NCI-H2171 (cell line): ENCODE measurements at places on chromosomes 13 and 19.
A peak's percentile ranks its signal among the peaks of the same experiment; 100 is the strongest.

GRCh38 chr19:56114051-56114777 lies 6.9 kb downstream of the ZNF787 start:
- DNase-seq: no peak

GRCh38 chr13:26515721-26516120 lies 41.8 kb upstream of the WASF3 start:
- no peak for DNase-seq

DNA sequence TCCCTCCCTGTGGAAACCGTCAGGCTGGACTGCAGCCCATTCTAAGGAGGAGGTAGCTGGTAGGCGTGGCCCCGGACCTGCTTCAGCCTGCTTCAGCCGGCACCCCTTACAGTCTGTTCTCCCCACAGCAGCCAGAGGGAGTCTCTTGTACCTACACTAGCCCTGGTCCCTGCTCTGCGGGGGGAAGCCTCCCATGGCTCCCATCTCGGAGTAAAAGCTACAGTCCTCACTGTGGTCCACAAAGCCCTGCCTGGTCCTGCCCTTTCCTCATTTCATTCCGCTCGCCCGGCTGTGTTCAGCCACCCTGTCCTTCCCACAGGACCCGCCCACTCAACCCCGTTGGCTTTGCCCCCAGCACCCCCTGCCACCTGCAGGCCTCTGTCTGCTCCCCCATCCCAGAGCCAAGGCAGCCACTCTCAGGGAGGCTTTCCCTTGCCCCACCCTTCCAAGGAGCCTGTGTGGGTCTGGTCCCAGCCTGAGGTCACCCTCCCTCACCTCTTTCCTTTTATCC lies 1.3 kb downstream of the PGLYRP1 start:
- DNase-seq: no peak

GRCh38 chr19:3838661-3839060 lies 30.2 kb downstream of the ZFR2 start:
- no peak for DNase-seq

GRCh38 chr19:46239193-46240024 lies 9.9 kb downstream of the IGFL1 start:
- no peak for DNase-seq

GRCh38 chr13:41013835-41014234 lies 5.3 kb downstream of the ELF1 start:
- no peak for DNase-seq

GRCh38 chr19:27654266-27654990 lies 1558.5 kb downstream of the UQCRFS1 start:
- DNase-seq: no peak

GRCh38 chr13:28609381-28609780 lies 49.5 kb upstream of the POMP start:
- DNase-seq: no peak

DNA sequence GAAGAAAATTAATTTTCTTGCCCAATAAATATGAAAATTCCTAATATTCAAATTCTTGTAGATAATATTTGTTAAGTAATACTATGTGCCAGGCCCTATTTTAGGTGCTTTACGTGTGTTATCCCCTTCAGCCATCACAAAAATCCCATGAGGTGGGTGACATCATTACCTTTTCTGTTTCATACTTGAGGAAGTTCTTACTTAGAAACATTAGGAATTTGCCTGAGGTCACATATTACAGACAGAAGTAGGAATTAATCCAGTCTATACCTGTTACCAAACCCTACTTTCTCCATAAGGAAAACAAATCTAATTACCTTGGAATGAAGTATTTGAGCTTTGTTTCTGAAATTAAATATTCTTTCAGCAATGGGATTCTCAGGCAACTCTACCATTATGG lies 336.1 kb downstream of the GPC6 start:
- no peak for DNase-seq

DNA sequence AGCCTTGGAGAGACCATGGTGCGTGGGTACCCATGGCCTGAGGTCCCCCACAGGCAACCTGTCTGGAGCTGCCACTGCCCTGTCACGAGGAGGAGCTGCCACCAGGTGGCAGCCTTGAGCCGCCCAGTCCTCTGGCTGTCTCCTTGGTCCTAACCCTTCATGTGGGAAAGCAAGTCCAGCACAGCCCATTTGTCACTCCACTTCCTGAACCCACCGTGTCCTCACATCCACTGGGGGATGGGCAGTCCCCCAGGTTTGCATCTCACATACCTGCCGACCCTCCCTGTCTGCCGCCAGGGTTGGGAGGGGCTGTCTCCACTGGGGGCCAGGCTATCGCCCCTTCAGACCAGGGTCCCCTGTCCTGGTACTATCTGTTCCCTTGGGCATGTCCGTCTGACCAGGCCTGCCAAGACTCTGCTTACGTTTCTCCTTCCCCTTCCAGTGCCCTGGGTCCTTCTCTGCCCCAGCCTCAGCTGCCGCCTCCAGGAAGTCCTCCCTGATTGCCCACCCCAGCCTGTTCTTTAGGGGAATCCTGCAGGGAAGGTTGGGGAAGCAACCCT lies 4.5 kb downstream of the FAM174C start:
- peak; percentile 43 for DNase-seq

- no peak for DNase-seq
Observed at GRCh38 chr19:22783651-22784410, at the start of gene ZNF99. ZNF99 (minus strand) TSS chr19:22784151; CDS start chr19:22784016, 135 bp downstream.

DNA sequence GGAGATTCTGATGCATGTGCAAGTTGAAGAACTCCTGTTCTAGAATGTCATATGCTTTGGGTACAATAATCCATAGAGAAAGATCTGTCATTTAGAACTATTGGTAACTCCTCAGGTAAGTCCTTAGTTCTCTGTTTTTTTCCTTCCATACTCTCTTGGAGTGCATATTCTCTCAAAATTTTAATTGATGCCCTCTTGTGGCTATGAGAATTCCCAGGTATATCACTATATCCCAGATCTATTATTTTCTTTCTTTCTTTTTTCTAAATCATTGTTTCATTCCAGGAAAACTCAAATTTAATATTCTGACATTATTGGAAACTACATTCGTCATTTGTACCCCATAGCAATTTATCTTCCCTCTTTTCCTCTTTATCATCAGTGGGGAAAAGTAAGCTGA lies 485.4 kb downstream of the KLF5 start:
- DNase-seq: no peak

- DNase-seq: no peak
Observed at GRCh38 chr13:104616990-104617389, 1550.8 kb upstream of the SLC10A2 start.

DNA sequence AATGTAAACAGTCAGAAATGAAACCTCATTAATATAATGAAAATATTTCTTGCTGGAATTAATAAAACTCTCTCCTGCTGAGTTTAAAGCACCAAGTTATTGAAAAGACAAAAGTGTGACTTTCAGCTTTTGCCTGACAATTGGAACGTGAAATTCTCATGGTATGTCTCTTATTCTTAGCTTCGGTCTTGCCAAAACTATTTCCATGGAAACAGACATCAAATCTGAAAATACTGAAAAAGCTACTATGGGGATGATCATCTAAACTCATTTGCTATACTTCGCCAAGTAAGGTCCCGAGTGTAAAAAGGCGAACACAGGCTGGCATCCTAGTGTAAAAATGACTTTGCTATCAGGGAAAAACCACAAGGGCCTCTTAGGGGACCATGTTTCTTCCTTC lies 22.8 kb downstream of the HTR2A start:
- no peak for DNase-seq

- no peak for DNase-seq
Observed at GRCh38 chr13:101875717-101876393, 423.4 kb downstream of the ITGBL1 start.

- DNase-seq: no peak
Observed at GRCh38 chr13:75494491-75494890, 12.5 kb upstream of the TBC1D4 start.

DNA sequence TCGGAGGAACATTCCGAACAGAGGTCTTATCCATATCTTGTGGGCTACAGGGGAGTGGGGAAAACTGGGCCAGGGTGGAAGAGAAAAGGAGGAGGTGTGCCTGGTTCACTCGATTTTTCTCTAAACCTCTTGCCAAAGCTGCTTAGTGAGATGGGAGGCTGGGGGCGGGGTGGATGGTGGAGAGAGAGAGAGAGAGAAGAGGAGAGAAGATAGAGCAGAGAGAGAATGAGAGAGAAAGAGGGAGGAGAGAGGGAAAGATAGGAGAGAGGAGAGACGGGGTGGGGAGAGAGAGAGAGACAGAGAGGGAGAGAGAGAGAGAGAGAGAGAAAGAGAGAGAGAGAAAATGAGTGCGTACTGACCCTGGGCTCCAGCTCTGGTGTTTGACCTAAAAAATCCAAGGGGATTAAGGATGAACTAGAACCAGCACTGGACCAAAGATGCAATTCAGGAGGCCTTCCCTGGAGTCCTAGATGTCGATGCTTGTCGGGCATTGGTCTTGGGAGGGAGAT lies 14.1 kb downstream of the NOVA2 start:
- DNase-seq: no peak

- no peak for DNase-seq
Observed at GRCh38 chr13:40026741-40027140, 371.3 kb downstream of the COG6 start.

- DNase-seq: peak; percentile 30
Observed at GRCh38 chr19:47391510-47392223, 27.7 kb downstream of the MEIS3 start.

- no peak for DNase-seq
Observed at GRCh38 chr13:89968470-89968869, 1379.0 kb upstream of the MIR17HG start.

- no peak for DNase-seq
Observed at GRCh38 chr19:46917002-46917401, 56.2 kb downstream of the ARHGAP35 start.

DNA sequence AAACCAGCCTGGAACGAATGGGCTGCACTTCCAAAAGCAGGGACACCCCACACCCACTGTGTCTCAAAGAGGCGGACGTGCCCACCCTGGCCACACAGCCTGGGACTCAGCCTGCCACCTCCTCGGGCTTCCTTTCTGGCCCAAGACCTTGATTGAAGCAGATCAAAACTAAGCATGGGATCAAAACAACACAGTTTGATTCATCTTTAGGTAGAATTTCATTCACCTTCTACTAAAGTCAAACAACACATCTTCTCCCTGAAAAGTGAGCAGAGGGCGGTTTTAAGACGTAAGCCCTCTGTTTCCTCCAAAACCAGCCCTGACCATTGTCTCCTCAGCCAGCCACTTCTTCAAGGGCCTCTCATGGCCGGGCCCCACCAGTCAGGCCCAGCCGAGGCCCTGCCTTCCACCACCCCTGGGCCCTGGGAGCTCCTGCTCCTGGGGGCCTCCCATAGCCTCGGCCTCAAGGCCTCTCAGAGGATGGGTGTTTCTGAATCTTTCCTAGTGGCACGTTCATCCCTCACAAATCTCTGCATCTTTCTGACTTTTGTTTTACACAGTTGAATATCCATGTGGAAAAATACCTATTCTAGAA lies 6.3 kb upstream of the F10 start:
- no peak for DNase-seq

DNA sequence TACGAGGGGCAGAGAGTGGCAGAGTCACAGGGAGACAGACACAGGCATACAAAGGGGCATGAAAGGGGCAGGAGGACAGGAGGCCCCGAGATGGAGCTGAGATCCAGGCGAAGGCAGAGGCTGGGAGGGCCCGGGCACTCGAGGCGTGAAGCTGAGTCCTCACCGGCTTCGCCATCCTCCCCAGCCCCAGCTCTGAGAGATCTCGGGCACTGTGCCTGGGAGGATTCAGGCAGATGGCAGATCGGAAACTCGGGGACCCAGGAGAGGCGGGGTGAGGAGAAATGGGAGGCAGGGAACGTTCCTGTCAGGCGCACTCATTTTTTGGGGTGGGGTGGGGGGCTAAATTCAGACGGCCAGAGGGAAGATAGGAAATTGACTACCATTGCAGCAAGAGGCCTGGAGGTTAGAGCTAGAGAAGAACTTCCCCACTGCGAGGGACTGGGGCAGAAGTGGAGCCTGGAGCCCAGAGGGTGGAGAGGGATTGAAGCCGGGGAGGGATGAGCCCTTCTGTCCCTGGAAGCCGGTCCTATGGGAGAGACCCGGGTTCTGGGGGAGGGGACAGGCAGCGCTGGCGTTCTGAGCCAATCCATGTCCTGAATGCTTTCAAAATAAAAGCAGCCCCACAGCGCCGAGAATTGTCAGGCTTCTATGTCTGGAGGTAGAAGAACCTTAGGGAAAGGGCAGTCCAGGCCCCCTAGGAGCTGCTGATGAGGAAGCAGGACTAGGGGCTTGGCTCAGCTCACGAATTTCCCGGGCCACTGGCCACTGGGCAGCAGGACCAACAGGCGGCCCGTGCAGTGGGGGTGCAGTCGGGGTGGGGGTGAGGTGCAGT lies 12.6 kb downstream of the LRRC4B start:
- DNase-seq: no peak

GRCh38 chr13:29564373-29564772 lies 31.1 kb downstream of the SLC7A1 start:
- no peak for DNase-seq

DNA sequence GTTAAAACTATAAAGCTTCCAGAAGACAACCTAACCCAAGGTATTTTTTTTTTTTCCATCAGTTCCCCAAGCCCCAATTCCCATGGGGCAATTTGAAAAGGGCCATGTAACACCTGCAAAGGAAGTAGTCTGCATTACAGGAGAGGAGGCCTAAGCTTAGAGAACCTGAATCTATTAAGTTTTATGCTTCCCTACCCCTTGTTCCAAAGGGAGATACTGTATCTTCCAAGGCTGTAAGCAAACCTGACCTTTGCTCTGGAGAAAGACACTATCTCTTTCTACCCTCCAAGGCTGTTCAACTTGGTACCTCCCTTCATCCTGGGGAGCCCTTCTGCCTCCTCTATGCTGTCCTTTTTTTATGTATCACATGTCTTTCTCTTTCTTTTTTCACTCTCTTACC lies 15.0 kb downstream of the KATNAL1 start:
- no peak for DNase-seq

GRCh38 chr13:48078251-48078656 lies 16.6 kb downstream of the MED4 start:
- peak; percentile 4 for DNase-seq
